Activated CD8-positive, alpha-beta memory T cell treated with anti-CD3 and anti-CD28 coated beads for 24 hours (primary cell): ENCODE measurements at places on chromosomes 13 and 19.

DNA sequence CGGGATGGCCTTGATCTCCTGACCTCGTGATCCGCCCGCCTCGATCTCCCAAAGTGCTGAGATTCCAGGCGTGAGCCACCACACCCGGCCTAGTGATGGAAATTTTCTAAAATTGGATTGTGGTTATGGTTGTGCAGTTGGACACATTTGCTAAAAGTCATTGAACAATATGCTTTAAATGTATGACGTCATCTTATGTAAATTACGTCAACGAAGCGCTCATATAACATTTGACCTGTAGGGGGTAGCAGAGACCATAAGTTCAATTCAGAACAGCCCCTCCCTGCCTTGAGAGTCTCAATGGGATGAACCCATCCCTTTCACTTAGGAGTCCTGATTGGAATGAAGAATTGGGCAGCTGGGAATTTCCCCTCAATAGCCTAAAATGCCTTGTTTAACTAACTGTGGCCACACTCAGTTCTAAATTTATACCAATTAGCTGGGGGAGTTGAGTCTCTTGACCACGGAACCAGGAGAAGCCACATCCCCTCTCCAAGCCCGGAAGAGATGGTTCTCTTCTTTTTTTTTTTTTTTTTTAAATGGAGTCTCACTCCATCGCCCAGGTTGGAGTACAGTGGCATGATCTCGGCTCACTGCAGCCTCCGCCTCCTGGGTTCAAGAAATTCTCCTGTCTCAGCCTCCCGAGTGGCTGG lies 15.2 kb upstream of the TLE6 start:
- peak; percentile 66 for DNase-seq

DNA sequence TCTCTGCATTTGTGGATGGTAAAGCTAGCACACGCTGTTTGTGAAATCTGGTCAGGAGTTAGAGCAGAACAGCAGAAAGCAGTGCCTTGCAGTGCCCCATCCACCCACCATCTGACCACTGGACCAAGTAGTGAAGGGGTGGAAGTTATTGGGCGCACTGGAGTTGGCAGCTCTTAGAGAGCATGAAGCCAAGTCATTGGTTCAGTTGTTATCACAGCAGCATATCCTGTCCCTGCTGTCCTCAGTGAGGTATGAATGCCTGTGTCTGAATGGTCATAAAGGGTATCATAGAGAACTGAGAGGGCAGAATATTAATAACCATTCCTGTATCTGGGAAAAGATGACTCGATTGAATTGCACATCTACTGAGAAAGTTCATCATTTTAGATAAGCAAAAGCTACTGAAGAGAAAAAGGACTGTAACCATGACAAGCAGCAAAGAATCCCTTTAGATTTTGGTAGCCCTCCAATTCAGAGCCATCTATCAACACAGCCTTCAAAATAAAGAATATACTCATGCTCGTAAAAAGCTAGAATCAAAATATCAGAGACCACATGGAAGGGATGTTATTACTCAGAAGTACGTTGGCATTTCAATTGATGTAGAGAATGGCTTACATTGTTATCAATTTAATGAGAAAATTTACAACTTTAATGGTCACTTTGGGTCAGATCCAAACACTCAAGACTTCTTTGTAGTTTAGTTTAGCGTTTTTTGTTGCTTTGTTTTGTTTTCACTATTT lies 919.0 kb downstream of the EFNB2 start:
- no peak for DNase-seq

- no peak for DNase-seq
Measured at GRCh38 chr13:90798381-90798780, 549.1 kb upstream of the MIR17HG start.

DNA sequence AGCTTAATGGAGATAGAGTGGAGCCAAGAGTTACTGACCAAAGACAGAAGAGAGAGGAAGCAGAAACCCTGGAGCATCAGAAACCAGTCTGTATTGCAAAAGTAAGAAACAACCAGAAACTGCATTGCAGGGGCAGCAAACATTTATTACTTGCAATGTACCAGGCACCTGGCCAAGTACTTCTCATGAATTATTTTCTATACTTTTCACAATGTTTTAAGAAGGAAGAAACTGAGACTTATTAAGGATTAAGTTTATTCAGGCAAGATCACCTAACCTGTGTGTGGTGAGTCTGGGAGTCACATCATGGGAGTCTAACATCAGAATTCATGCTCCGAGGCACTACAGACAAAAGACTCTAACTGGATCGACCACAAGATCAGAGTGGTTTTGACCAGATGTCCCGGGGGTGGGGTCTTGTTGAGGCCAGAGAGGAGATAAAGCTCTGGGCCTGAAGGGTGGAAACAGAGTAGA lies 47.4 kb downstream of the TNFRSF19 start:
- DNase-seq = no peak

- DNase-seq = no peak
Measured at GRCh38 chr13:94825507-94825906, 113.2 kb upstream of the SOX21 start.

GRCh38 chr19:48726556-48726955 lies 7.0 kb upstream of the MAMSTR start:
- no peak for DNase-seq

- peak; percentile 30 for DNase-seq
Measured at GRCh38 chr13:98488736-98489135, 88.2 kb downstream of the STK24 start.

GRCh38 chr19:18203408-18203862 lies 407 bp downstream of the RAB3A start:
- no peak for DNase-seq

DNA sequence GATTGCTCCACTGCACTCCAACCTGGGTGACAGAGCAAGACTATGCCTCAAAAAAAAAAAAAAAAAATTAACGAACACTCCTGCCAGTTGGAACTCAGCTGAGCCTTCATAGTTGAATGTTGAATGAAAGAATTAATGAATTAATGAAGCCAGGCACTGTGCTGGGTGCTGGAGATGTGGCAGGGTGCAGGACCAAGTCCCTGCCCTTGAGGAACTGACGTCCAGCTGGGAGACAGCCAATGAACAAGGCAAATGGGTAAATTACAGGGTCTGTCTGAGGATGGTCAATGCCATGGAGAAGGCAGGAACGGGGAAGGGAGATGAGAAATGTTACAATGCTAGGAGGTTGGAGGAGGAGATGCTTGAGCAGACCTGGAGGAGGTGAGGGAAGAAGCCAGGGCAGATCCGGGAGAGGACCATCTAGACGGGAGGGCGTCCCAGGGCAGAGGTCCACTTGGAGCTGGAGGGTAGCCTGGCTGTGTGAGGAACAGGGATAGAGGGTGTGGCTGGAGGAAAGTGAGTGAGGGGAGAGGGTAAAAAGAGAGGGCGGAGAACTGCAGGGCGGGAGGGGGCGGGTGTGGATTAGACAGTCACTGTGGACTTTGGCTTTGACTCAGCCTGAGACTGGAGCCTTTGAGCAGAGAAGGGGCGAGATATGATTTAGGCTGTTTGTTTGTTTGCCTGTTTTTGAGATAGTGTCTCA lies 16.8 kb upstream of the IGSF23 start:
- DNase-seq = no peak

GRCh38 chr13:92681239-92681638 lies 545.4 kb upstream of the GPC6 start:
- no peak for DNase-seq

GRCh38 chr13:95723438-95723837 lies 46.5 kb downstream of the DNAJC3 start:
- DNase-seq = no peak

DNA sequence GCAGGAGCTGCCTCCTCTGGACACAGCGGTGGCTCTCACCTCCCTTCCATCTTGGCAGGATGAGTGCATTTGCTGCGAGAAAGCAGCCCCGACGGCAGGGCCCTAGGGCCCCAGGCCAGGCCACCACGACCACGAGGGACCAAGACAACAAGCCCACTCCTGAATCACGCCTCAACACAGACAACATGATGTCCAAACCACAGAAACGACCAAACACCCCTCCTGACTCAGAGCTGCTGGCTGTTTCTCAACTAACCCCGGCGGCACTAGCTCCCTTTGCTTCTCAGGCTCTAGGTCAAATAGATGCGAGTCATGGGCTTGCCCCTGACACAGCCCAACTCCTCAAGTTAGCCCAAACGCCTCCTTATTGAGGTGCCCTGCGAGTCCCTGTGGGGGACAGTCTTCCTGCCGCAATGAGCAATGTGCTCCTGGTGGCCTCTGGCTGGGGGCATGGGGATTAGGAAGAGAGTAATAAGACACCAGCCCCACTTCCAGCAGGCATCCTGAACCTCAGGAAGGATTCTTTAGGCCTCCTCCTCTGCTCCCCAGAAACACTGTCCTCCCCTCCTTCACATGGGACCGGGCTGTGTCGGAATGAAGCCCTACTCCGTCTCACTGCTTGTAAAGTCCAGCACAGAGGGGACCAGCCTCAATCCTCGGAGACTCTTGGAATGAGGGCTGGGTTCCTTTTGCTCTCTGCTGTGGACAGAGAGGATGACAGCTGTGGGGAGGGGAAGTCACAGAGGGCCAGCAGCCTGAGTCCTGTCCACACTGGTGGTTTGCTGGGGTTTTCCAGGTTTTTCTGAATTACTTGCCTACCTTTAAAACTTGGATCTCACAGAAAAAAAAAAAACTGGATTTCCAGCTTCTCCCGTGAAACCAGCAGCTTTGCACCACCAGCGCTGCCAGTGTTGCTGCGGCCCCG lies 6.9 kb upstream of the ATF5 start:
- no peak for DNase-seq

DNA sequence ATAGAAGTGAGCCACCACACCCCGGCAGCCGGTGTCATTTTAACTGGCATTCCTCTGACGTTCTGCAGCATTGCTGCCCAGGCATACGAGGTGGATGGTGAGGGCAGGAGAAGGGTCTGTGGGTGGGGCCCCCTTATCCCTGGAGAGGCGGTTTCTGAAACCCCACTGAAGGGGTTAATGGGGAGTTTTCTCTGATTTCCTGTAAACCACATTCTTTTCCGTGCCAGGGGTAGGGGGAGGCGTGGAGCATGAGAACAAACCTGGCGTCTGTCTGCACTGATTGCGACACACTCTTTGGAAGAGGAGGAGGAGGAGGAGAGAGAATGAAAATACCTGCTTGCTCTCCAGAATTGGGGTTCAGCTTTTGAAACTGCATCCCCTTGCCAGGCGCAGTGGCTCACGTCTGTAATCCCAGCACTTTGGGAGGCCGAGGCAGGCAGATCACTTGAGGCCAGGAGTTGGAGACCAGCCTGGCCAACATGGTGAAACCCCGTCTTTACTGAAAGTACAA lies 2.7 kb upstream of the C3 start:
- no peak for DNase-seq
